Keratinocyte (primary cell): ENCODE measurements at places on chromosomes 12 and 14.
A peak's percentile ranks its signal among the peaks of the same experiment; 100 is the strongest.

DNA sequence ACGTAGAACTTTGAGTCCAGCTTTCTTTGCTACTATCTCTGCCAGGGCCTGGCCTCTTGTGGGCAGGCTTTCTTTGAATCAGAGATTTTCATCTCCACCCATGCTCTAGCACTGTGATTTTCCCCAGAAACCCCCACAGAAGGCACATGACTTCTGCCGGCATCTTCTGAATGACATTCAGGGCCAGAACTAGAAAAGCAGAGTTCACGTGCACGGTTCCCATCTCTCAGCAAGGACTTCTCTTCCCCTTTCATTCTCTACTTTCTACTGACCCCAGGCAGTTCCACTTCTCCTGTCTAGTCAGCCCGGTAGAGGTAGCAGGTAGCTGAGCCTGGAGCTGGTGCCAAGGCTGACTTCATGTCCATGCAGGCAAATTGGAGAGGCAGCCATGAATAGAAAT lies 26.9 kb downstream of the BATF start:
- DNase-seq = no peak

GRCh38 chr12:108478611-108479206 lies 36.4 kb upstream of the FICD start:
- DNase-seq = no peak

DNA sequence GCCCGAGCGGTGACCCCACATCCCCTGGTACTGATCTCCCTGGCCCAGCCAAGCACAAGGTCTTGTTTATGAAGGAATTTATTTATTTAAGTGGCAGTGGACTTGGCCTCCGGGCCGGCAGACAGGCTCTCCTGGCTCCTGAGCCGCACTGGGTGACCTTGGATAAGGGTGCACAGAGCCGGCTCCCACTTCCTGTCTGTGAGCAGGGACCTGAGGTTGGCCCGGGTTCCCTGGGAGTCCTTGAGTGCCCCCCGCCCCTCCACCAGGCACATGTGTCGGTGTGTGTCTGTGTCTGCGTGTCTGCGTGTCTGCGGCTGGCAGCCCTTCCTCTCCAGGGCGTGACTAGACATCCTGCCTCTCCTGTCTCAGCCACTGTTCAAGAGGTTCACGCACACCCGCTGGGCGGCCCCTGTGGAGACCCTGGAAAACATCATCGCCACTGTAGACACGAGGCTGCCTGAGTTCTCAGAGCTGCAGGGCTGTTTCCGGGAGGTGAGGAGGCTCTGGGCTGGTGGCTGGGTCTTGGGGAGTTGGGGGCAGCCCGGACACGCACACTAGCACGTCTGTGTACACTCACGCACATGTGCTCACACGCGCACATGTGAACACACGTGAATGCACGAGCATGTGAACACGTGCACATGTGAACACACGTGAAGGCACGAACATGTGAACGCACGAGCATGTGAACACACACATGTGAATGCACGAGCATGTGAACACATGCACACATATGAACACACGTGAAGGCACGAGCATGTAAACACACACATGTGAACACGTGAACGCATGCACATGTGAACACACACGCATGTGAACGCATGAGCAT lies 9.3 kb downstream of the TNFAIP2 start:
- DNase-seq = no peak

- DNase-seq = no peak
Observed at GRCh38 chr14:62015243-62015642, 253.0 kb downstream of the SNAPC1 start.

DNA sequence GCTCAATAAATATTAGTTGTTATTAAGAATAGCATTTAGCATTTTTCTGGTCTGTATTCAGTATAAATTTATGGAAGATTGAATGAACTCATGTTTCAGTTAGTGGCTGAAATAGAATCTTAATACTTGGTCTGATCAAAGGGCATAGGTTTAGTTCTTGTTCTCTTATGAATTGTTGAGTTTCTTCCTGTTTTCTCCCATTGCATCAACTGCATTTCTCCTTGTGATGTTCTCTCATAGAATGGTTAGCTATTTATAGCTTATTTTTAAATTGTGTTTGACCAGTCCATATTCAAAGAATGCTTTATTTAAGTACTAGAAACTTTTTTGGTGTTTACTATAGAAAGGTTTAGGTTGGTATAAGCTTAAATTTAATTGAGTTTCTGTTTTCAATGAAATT lies 29.8 kb downstream of the APAF1 start:
- no peak for DNase-seq

DNA sequence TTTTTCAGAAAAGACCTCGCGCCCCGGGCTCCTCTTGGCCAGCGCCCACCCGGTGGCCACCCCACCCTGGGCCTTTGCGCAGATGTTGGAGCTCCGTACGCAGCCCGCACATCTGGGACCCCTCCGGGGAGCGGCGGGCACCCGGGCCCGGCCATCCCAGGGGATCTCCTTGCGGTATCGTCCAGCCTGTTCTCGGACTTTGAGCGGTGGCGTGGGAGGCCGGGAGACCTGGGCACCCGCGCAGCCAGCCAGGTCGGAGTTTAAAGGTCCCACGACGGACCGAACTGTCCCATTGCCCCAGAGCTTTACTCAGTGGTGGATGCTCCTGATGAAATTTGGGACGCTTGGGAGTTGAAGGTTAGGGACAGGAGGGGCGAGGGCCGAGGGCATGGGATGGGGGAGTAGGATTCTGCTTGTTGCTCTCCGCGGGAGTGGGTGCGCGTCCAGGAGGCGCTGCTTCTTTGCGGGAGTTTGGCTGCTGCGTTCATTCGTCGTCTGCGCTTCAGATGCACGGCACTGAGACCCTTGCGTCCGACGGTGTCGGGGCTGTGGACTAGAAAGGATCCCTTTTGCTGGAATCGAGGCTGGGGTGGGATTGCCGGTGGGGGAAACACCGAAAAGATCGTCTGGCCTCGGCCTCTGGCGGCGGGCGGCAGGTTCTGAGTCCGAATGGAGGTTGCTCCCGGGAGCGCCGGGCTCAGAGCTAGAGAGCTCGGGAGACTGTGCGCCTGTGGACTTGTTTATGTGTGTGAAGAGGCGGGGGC lies 1.4 kb downstream of the NTF3 start:
- no peak for DNase-seq

- peak; percentile 87 for DNase-seq
Observed at GRCh38 chr14:64707661-64708060, 3.4 kb downstream of the PLEKHG3 start.

DNA sequence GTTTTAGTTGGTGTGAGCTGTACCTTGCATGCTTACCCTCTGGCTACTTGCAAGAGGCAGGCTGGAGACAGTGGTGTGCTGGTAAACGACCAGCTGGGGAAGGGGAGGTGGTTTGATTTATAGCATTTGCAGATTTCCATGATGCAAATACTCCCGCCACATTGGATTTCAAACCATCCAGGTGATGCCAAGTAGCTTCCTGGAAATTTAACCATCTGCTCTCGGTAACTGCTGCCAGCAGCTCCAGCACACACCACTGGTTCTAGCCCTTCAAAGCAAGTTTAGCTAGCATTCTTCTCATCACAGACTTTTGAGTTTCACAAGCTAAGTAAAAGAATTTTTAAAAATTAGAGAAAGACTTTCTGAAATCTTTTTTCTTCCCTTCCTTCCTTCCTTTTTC lies 104.5 kb upstream of the AMIGO2 start:
- DNase-seq = no peak

DNA sequence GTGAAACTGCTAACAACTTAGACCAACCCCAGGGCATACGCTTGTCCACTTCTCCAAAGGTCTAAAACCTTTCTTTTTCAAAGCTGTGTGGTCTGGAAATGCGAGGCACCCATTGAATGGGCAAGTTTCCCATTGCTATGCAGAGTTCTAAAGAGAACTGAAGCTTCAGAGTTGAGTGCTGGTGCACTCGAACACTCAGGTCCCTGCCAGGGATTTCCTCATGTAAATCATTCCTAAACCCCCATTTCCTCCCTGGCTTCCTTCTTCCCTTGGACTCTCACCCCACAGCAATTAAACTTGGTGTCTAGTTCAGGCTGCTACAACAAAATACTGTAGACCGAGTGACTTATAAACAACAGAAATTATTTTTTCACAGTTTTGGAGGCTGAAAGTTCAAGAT lies 2.2 kb upstream of the PXN start:
- no peak for DNase-seq

DNA sequence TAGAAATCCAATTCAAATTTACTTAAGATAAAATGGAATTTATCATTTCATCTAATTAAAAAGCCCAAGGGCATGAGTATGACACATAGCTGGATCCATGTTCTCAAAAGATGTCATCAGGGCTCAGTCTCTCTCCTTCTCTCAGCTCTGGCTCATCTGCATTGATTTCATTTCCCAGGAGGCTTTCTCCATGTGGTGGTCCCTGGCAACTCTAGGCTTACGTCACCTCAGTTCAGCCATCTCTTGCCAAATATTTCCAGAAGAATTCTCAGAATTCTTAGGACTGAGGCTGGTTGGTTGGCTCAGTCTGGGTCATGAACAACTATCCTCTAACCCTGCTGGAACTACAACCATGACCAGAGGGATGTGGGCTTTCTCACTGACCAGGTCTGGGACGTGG lies 65.3 kb downstream of the FOS start:
- no peak for DNase-seq

GRCh38 chr12:10749700-10750384 lies 26.7 kb upstream of the YBX3 start:
- no peak for DNase-seq

DNA sequence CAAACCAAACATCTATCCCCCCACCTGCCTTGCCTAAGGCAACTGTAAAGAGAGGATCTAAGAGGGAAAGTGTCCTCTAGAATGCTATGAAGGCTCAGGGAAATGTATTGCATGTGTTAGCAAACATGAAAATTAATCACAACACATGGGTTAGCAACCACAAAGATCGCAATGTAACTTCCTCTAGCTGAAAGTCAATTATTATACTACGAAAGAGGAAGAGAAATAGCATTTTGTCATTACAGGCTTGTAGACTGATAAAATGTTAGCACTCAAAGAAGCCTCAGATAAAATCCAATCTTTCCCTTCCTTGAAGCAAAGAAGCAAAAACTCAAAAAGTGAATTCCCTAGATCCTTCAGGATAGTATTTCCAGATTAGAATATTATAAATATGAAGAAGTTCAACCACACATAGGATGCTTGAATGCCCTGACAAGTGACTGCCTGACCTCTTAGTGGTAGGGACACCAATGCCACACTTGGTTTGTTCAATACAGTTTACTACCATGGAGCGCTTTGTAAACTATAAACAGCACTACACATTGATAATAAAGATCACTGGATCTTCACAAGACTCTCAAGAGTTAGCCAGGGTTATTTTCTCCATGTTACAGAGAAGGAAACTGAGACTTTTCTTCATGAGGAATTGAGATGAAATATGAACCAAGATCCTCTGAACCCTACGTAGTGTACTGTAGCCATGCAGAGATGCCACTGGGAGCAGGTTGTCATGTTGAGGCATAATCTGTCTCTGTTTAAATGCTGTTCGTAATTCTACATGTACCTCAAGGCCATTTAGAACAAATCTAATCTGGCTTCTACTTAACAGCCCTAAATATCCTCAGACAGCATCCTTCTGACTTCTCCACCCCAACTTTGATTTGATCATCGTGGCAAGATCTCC lies 100.7 kb downstream of the ITPR2 start:
- no peak for DNase-seq

- DNase-seq = no peak
Observed at GRCh38 chr12:121534495-121535148, 46.2 kb downstream of the KDM2B start.

GRCh38 chr12:4273652-4274395 lies at the start of gene CCND2:
TSS of gene CCND2 (plus strand) at chr12:4273762. CDS start at chr12:4274041, 279 bp downstream.
- DNase-seq = peak; percentile 74

- no peak for DNase-seq
Observed at GRCh38 chr14:66140213-66140918, 345.8 kb upstream of the CCDC196 start.

GRCh38 chr12:110279566-110280375 lies 1.3 kb upstream of the ATP2A2 start:
- DNase-seq = no peak

- DNase-seq = peak; percentile 76
Observed at GRCh38 chr14:100712490-100712889, 14.2 kb upstream of the DLK1 start.
